ENCODE measurements at places on chromosomes 6 and 20.

- no peak for DNase-seq
Observed at GRCh38 chr6:149450679-149451375, 34.0 kb downstream of the ZC3H12D start.

- no peak for DNase-seq
Observed at GRCh38 chr6:10564975-10565673, 44.0 kb downstream of the GCNT2 start.

DNA sequence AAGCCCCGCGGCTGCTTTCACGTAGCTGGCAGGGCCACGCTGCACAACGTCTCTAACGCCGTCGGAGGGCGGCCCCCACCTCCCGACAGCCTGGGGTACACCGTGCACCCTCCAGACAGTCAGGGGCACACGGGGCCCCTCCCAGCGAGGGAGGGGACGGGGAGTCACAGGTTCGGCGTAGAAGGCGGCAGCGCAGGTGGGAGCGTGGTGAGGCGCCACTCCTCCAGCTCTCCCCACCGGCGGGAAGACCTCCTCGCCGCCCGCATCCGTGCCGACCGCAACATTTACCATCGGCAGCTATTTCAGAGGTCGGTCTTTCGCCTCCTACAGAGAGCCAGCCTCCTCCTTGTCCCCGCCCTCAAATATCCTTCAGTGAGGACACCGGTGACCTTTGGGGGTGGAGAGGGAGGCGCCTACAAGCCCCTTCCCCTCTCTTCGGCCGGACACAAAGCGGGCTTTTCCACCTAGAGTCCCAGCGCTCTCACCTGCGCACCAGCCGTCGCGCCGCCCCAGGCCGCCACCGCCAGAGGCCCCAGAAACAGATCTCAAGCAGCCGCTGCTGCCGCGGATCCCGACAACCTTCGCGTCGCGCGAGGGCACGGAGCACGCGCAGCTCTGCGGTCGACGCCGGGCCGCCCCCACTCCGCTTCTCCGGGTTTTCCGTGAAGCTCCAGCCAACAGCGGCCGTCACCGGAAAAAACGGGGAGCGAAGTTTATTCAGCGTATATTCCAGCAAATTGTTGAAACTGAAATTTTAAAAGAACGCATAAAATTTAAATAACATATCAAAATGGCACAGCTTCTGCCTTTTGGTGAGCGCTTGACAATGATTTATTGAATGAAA is at the start of gene MKKS:
Gene MKKS (minus strand): TSS at position 600 of the 844 bp plus-strand sequence. CDS start 20,708 bp downstream, outside the sequence.
- peak; percentile 86 for DNase-seq

DNA sequence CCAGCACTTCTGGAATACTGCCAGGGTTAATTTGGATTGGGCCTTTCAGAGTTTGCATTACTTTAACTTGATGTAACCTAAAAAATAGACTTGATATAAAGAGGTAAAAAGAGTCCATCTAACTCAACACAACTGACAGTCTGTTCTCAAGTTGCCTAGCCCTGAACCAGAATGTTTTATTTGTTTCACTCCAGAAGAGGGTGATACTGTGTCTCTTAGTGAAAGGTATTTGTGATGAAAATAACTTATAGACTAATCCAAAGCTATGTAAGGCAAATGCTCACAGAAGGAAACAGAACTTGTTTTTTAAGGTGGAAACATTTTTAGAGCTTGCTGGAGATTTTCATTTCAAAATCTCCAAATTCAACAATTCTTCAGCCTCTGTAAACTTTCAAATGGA is 469.1 kb upstream of the RUNX2 start:
- DNase-seq: no peak

DNA sequence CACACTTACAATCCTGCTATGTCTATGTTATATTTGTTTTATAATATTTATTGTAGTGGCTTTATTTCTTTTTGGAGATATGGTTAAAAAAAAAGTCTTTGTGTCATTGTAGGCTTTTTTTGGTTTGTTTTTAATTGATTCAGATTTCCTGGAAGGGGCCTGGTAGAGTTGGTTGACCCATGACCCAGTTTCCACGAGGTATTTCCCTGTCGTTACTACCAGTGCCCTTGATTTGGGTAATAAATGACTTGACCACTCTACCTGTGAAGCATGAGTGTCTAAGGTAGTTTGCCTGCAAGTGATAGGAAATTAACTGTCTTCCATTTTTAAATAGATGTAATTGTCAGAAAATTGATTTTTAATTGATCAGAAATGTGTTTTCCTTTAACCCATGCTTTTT is 121.0 kb downstream of the JARID2 start:
- DNase-seq: no peak

- DNase-seq: no peak
Observed at GRCh38 chr6:45608252-45608913, 230.6 kb upstream of the SUPT3H start.

DNA sequence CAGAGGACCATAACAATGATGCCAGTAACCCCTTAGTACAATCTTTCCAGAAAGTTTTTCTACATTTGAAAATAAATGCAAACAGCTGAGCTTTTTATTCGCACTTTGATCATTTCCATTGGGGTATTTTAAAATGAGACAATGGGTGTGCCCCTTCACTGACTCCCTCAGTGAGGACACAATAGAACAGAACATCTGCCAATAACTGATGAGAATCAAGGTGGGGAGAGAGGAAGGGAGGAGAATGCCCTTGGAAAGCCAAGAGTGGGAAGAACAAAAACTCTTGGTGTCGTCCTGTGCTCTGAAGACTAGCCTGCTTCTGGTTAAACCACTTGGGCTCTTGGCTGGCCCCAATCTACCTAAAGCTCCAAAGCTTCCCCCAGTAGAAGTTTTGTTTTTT is 66.0 kb downstream of the KIF13A start:
- no peak for DNase-seq

DNA sequence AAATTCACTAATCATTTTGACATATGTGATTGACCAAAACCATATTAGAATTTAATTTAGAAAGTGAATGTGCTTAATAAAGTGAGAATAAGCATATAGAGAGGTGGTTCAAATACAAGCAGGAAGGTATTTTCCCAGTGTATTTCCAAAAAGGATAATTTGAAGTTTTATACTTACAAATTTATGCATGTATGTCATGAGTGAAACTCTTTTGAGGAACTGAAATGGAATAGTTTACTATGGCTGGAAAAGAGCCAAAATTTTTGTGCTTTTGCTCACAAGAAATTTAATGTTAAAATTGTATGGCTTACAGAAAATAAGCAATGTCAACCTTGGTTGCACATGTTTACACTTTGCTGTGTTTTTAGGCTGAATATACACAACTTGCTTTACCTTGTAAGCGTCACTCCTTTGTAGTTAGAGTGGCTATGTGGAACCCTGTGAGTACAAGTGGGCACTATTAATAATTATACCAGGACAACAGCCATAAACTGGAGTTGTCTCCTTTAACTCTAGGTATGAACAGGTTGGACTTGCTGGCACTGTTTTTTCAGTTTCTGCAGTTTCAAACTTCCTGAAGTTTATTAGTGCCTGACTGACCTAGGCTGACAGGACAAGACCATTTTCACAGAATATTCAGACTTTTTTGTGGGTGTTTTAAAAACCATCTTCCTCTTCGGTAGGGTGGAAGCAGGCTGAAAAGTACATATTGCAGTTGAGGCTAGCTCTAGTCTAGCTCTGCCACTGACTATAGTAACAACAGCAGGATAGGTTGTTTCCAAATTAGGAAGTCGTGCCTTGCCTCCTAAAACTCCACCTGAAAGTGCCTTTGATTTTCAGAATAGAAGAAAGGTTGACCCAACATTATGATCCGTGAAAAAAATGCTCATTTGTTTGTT is 6.0 kb downstream of the AFDN start:
- DNase-seq: no peak

DNA sequence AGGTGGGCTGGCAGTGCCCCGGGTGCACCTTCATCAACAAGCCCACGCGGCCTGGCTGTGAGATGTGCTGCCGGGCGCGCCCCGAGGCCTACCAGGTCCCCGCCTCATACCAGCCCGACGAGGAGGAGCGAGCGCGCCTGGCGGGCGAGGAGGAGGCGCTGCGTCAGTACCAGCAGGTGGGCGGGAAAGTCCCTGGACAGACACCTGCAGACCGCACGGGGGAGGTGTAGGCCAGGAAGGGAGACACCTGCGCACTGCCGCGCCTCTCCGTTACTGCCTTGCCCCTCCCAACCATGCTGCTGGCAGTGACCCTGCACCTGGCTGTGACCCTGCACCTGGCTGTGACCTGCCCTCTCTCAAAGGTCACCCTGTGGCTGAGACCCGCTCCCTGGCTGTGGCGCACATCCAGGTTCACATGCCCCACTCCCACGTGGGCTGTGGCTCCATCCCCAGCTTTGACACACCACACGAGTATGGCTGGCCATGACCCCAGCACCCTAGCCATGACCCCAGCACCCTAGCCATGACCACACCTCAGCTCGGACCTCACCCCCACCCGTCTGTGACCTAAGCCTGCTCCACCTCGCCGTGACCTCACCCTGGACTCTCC is 11.6 kb downstream of the RBCK1 start:
- no peak for DNase-seq

DNA sequence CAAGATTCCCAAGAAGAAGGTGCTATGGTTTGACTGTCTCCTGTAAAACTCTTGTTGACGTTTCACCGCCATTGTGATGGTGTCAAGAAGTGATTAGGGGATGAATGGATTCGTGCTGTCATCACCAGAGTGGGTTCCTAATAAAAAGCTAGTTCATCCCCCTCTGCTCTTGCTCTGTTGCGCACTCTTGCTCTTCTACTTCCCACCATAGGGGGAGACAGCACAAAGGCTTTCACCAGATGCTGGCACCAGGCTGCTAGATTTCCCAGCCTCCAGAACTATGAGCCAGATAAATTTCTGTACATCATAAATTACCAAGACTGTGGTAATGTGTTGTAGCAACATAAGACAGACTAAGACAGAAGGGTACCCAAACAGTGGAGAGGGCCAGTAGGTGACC is 21.6 kb upstream of the CCDC28A start:
- no peak for DNase-seq

DNA sequence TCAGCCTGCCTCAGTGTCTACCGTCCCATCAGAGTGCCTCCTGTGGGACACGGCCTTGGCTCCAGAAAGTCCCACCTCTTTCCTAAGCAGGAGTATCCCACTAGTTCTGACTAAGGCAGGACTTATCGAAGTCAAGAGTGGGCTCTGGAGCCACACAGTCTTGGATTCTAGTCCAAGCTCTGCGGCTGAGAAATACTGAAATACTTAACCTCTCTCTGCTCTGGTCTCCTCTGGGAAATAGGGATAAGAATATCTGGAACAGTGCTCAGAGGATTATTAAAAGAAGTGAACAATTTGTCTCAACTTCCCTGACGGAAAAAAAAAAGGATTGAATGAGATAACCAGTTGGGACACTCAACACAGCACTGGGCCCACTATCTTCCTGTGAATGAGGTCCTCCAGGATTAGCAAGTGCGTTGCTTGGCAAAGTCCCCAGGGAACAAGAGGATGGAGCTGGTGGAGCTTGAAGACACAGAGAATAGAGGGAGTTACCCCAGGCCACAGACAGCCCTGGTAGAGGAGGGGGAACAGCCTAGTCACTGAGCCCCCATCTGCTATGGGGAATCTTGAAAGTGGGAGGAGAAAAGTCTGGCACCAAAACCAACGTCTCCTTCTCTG is 34.6 kb upstream of the FOXP4 start:
- no peak for DNase-seq

GRCh38 chr6:90219209-90219985 is 77.2 kb downstream of the BACH2 start:
- DNase-seq: peak; percentile 49

Data from Ammon's horn (tissue), 1 donor.